ENCODE measurements at places on chromosomes 3 and 15.

DNA sequence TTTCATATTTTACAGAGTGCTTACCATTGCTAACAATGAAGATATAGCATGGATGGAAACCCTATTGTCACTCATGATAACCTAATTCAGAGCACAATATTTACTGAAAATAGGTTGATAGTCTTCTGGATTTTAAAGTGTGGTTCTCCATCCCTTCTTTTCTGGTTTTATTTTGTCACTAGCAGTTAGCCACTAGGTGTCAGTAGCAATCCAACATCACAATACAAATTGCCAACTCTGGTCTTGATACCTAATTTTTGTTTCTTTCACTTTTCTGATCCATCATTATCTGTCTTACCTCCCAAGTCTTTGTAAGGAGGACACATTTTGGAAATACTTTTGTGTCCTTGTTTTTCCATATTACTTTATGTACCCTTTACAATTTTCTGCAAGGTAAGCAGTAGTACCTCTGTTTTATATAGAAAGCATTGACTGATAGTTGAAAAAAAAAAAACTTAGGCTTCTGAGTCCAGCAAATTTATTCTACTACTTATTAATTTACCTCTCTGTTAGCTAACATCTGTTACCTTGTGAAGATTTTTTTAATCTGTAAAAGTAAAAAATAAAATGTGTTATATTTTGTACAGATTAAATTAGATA is 28.3 kb upstream of the CRYBG3 start:
- peak; percentile 63 for DNase-seq

DNA sequence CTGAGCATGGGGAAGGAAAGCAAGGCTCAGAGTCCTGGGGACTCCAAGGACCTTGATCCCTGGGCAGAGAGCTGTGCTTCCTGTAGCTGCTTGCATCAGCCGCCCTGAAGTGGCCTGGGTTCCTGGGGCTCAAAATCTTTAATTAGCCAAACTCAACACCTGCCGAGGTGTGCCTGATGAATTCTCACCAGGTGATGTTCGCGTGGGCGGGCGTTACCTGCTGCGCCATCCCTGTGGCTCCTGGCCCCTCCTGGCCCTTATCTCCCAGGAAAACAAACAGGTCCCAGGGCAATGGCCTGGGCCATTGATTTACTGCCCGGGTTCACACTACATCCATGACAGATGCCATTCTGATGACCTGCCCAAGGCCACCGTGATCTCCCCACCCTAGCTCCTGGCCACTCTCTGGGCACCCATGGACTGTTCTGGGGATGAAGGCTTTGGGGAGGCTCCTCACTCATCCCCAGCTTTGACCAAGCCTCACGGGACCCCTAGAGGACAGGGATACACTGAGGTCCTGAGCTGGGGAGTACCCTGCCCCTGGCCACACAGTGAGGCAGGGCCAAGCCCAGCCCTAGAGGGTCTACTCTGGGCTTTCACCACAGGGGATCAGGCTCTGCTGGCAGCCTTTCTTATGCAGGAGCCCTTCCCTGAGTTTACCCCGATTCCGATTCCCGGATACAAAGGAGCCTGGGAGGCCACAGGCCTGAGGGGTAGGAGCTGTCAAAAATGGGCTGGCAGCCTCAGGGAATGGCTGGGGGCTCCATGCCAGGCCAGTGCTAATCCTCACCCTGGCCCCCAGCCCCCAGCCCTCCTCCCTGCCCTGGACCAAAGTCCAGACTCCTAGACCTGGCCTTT is 5.7 kb downstream of the SLC38A3 start:
- peak; percentile 84 for DNase-seq

DNA sequence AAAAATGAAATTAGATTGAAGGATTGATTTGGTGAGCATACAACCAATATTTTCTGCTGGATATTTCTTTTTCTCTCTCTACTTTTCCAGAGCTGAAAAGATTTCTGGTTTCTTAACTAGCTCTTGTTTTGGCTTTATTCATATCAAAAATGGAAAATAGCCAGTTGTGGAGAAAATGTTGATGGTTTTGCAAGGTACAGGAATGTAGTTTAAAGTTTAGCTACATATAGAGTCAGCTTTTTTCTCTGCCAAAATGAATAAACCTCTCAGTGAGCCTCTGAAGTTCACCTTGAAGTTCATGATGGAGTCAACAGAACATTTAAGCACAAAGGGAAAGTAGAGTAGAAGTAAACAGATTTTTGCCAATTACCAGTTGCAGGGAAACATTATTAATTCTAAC is 720.5 kb upstream of the ALCAM start:
- no peak for DNase-seq

DNA sequence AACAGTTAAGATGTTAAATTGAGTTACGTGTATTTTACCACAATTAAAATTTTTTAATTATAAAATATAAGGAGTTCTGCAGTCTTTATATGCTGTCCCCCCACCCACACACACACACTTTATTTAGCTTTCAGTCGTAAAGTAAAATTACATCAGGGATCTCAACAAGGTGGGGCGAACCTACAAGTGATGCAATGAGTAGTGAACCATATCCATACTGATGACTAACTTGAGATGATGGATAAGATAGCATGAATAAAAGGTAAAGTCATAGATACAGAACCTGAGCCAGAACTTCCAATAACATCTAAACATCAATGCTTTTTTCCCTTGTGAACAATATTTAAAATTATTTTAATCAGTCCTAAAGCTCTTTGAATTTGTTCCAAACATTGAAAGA is 77.2 kb downstream of the VPS13C start:
- no peak for DNase-seq

DNA sequence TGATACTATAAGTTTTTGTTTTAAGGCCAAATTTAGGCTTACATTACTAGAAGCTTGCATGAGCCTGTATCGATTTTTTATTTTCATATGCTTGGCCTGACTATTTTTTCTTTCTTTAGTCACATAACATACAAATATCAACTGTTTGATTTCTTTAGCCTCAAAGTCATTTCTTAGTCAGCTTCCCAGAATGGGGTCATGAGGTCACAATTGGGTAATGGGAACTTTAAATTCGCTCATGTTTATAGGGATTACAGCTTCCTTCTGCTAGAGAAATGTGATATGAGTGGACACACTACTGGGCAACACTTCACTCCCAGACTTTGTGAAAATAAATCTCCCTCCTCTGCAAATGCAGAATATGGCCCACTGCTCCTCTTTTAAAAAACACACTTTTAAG is 9.1 kb upstream of the TIPARP start:
- no peak for DNase-seq
